ENCODE measurements at places on chromosomes 3 and 15.

DNA sequence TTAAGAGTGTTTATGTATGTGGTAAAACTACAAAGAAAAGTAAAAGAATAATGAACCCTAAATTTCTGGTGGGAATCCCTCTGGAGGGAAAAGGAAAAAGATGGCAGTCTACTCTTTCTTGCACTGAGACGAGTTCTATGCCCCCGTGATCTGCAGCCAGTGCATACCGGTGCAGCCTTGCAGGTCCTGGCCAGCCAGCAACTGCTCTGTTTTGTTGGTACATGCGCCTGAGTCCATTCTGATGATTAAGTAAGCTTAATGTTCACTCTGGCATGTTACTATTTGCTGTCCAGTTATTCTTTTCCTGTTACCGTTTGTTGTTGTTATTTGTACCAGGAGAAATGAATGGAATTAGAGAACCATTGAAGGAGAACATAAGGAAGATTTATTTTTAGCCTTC, 95.1 kb upstream of the TMC3 start:
- DNase-seq = no peak

- no peak for DNase-seq
Observed at GRCh38 chr3:152879790-152880174, 44.9 kb downstream of the P2RY1 start.

GRCh38 chr3:52438104-52438376, 6.9 kb downstream of the SEMA3G start:
- DNase-seq = no peak

DNA sequence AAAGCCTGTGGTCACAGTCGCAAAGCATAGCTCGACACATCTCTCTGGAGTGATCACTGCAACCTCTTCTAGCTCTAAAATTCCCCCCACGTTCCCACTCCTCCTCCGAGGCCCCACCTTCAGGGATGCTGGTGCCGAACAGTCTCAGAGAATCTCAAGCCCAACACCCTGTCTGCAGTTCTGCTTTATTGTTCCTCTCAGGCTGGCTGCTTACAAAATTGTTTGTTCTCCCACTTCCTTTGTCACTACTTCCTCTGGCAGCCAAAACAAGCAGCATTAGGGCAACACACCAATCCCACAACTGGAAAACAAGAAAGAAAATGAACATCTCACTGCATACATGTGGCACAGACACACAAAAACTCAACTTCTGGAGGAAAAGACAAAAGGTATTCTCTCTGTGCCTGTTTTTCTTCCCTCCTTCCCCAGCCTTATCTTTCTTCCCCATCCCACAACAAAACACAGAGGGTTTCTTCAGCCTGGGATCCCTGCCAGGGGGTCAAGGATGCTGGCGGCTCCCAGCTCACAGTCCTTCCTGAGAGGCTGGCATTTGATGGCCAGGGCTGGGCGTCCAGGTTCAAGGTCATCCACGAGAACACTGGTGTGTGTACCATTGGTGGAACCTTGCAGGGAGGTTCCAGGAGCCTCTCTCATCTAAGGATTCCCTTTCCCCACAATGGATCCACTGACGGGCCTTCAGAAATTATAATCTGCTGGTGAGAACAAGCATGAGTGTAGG, 108.4 kb downstream of the TMCO5A start:
- no peak for DNase-seq

DNA sequence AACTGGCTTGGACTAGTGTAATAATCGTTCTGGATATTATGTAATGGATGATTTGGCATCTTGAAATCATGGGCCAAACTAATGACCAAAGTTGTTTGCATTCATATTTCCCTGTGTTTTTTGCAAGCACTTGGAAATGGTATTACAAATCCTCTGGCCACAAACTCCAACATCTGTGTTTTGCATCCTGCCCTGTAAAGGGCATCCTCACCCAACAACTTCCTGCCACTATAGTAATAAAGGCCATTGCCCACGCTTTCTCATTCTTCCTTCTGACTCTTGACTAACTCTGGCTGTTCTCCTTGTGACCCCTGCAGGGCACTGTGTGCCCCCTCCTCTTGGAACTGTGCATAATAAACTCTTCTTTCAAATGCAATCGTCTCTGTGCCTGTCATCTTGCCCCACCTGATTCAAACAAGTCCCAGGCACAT, 25.4 kb upstream of the PSMD6 start:
- DNase-seq = peak; percentile 61

All from GM04503 (cell line).